ENCODE measurements at places on chromosomes 4 and X.

DNA sequence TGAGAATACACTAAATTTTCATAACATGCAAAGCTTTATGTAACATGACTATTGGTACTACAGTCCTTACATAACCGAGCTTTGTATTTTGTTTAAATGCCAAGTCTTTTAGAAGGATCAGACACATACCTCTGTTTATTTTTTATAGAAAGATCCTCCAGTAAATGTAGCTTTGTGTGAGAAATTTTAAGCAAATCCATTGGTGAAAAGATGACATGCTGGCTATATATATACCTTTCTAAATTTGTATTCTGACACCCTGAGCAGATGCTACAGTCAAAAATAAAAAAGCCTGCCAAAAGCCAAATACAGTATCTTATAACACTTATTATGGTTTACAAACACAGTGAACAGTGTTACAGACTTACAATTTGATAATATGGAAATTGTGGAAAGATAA lies at the start of gene YIPF7:
Gene YIPF7, minus strand, starts transcription at position 201 of the 400 bp plus-strand sequence. CDS start 1,525 bp downstream, outside the sequence.
- no peak for DNase-seq

DNA sequence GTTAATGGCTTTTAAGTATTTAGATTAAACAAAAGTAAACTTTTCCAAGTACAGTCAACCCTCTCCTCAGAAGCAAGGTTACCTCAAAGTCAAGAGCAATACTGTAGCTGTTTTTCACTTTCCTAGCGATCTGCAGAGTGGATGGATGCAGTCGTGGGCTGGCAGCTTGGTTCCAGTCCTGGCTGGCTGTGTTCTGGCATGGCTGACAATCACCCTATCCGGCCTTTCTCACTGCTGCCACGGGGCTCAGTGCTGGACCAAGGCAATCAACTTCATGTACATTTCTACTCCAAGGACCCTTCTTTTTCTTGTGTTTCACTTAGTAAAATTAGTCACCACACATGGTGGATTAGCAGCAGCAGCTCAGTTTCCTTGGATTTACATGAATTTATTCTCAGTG lies 208.3 kb downstream of the GABRB1 start:
- DNase-seq = peak; percentile 46

- no peak for DNase-seq
Measured at GRCh38 chr4:65311120-65311519, 359.2 kb downstream of the EPHA5 start.

GRCh38 chrX:17425136-17425535 lies 50.1 kb downstream of the NHS start:
- DNase-seq = no peak

GRCh38 chrX:125621588-125621927 lies 301.9 kb downstream of the TEX13C start:
- no peak for DNase-seq

DNA sequence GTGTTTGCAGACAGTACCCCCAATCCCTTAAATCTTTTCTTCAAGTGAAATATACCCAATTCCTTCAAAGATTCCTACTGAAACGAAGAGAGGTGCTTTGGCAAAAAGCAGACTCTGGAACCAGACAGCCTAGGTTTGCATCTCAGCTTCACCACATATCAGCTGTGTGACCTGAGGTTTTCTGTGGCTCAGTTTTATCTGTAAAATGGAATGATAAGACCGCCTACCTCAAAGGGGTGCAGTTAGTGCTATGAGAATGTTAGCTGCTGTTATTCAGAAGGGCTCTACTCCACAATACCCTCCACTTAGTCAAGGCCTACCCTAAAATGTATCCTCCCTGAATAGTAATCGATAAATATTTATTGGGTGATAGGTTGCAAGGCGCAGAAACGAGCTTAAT lies 664 bp downstream of the PIR start:
- no peak for DNase-seq

DNA sequence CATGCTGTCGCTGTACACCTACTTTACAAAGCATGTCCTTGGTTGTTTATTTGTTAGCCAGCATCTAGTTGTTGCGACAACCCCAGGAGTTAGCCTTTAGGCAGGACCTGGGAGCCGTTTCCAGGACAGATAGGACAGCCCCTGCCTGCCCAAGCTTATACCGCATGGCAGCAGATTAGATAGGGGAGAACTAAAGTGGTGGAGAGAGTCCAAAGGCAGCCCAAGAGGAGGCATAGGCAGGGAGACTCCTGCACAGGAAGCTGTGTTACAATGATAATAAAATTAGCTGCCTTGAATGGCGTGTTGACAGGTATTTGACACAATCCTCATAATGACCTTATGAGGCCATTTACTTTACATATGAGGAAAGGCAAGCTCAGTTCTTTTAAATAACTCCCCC lies 13.0 kb downstream of the NSDHL start:
- no peak for DNase-seq

GRCh38 chr4:138959097-138959815 lies 56.3 kb upstream of the NOCT start:
- no peak for DNase-seq

GRCh38 chr4:86981789-86982188 lies 47.0 kb downstream of the AFF1 start:
- no peak for DNase-seq

DNA sequence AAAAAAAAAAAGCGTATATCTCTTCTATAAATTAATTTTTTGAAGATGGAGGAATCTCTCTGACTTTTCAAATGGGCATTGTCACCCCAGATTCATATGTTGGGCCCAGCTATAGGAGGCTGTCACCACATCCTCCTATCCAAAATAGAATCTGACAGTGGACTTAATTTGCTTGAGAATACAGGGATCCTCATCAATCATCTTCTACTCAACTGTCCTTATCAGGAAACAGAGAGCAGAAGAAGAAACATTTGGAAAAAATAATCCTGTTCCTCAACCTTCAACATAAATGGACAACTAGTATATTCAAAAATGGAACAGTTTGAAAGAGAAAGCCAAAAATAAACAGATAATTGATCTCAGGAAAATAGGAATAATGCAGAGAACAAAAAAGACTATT lies 725.4 kb upstream of the INTU start:
- DNase-seq = no peak

DNA sequence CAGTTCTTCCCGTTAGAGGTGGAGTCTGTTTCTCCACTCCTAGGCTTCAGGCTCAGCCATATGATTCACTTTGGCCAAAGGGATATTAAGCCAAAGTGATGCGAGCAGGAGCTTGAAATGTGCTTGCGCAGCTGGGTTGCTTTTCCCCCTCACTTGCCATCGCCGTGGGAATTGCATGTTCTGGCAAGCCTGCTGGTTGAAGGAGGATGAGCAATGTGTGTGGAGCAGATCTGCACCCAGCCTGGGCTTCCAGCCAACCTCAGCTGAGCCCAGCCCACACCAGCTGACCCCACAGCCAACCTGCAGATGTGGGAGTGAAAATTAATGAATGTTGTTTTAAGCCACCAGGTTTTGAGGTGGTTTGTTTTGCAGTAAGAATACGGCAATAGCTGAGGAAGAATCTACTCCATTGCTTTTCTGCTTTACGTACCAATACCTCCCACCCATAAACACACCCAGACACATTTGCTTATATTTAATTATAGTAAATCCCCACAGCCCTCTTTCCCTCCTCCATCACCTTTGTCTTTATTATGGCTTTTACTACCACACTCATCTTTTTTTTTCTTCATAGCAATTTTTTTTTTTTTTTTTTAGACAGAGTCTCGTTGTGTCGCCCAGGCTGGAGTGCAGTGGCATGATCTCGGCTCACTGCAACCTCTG lies 132.8 kb upstream of the FUNDC1 start:
- DNase-seq = no peak

GRCh38 chr4:90825849-90826248 lies 698.7 kb downstream of the CCSER1 start:
- DNase-seq = no peak

DNA sequence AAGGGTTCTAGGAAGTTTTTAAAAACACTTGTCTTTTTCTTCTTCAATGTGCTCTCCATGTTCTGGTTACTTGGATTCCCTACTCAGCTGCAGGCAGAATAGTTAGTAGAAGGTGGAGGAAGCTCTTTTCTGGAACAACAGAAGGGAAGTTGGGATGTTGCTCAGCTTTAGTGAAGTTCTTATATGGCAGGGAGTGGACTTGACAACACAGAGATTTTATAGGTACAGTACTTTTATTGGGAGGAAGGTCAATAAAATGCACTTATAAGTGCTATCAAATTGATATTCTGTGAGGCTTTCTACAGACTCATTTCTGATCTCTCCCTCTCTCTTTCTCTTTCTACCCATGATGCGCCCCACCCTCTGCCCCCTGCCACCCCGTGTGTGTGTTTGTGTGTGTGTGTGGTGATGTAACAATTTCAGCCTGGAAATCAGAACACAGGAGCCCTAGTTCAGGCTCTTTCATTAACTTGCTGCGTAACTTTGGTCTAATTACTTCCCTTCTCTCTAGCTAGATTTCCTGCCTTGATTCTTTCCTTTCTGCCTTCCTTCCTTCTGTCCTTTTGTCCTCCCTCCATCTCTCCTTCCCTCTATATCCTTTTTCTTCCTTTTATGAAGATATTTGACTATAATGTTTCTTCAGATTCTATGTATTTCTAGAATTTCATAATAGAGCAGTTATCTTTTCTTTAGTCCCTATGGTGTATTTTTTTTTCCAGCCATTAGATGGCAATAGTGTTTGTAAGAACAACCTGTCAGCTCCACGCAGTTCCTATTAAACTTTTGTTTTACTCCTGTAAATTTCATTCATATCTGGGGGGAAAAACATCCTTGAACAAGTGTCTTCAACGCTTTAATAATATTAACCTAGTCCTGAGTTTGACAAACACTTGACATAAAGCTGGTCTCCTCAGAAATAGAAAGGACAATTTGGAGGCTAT lies 37.1 kb downstream of the HEPH start:
- no peak for DNase-seq

GRCh38 chr4:40176602-40177001 lies 20.2 kb upstream of the RHOH start:
- no peak for DNase-seq

DNA sequence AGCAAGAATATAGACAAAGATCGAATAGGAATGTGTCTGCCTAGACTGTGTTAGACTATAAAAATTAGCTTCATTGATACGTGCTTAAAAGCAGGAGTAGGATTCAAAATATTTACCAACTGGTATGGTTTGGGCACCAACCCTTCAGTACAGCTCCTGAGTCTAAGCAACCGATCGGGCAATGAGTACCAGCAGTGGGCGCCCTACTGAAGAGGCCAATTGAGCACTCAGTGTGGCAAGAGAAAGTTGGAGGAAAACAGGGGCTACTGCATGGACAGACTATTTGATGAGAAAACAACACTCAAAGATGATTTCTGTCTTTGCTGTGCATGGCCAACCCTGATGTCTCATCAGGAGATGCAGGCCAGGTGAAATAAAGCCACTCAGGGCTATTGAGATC lies 176.0 kb upstream of the NWD2 start:
- DNase-seq = no peak

DNA sequence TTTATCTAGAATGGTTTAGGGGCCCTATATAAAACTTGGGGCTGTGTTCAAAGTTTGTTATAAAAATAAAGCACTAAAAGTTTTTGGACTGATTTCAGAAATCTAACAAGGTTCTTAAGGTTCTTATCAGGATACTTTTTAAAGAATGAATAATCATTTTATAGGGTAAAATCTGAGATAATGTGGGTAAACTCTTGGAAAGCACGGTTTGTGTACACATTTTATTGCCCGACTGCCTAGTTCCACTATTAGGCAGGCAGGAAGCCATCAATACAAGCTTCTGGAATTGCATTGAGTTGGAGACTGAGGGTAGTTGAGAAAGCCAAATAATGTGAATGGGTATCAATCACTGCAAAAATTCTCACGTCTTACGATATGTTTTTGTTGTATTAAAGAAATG lies 331.0 kb upstream of the PITX2 start:
- no peak for DNase-seq

DNA sequence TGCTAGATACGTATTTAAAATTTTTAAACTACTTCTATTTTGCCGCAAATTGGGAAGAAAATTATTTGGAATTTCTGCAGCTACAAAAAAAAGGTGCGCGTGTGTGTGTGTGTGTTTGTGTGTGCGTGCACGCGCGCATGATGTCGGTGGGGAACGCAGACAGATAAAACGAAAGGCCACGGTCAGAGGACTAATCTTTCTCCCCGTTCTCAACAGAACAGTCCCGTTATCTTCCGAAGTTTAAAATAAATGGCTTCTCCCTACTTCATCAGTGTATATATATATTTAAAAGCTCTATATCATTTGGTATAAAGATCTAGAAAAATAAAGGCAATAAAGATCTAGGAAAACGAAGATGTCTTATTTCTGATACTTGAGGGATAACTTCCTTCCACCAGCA lies 1.5 kb downstream of the MGARP start:
- no peak for DNase-seq

- no peak for DNase-seq
Measured at GRCh38 chrX:49845701-49846403, 16.7 kb downstream of the PAGE4 start.

GRCh38 chr4:188168726-188169373 lies 29.6 kb downstream of the TRIML1 start:
- DNase-seq = no peak

DNA sequence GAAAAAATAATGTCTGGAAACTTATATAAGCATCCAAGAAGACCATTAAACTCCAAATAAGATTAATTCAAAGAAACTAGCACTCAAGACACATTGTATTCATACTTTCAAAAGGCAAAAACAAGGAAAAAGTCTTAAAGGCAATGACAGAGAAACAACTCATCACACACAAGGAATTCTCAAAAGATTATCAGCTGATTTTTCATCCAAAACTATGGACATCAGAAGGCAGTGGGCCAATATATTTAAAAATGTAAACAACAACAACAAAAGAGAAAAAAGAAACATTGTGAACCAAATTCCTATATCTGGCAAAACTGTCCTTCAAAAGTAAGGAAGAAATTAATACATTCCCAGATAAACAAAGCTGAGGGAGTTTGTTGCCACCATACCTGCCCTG lies 711.4 kb upstream of the GALNTL6 start:
- no peak for DNase-seq

DNA sequence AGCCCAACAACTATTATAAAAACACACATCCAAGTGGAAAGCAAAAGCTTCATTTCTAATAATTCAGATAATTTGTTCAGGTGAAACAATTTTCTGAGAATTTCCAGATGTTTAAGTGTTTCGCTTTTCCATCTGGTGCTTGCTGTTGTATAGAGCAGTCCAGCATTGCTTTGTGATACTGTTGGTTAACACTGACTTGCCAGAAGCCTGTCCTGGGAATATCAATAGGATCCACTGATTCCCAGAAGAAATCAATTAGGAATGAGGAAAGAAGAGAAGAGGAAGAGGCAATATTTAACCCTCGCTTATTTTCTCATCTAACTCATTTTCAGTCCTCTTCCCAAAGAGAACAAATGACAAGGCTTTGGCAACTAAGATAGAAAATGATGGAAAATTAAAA lies 94.9 kb upstream of the DDIT4L start:
- no peak for DNase-seq

All from spleen (tissue), 13 donors.